A172 (cell line): ENCODE measurements at places on chromosomes 3 and 15. TPM values are rescaled to one million over a fixed set of nuclear protein-coding genes. Genes with fewer than 3 reads are reported as not detected.

The ZPLD1 gene
- total RNA-seq: not detected in 2 replicates

The SLC24A5 gene
- not detected in 2 replicates for total RNA-seq

The PLA2G4F gene
- total RNA-seq: not detected in 2 replicates

The RNF13 gene
- 38.0 and 49.5 TPM in 2 replicates for total RNA-seq

The CAPN3 gene
- 0.12 TPM in 1 of 2 replicates, not detected in the other for total RNA-seq

The DCLK3 gene
- not detected in 2 replicates for total RNA-seq

The ROPN1 gene
- total RNA-seq: 0.14 TPM in 1 of 2 replicates, not detected in the other

The CD200R1 gene
- total RNA-seq: 1.2 TPM in 1 of 2 replicates, not detected in the other

The LMLN gene
- 3.5 and 5.7 TPM in 2 replicates for total RNA-seq

The USP50 gene
- total RNA-seq: not detected in 2 replicates

The CAMKV gene
- not detected in 2 replicates for total RNA-seq

The TRAIP gene
- total RNA-seq: 12.8 and 16.1 TPM in 2 replicates

The GP9 gene
- not detected in 2 replicates for total RNA-seq

The SLC2A2 gene
- total RNA-seq: 0.07 TPM in 2 replicates

The ZDHHC23 gene
- total RNA-seq: 2.4 and 2.7 TPM in 2 replicates

The PLCB2 gene
- not detected in 2 replicates for total RNA-seq

The SKOR1 gene
- total RNA-seq: not detected in 2 replicates

The ADAMTSL3 gene
- not detected in 2 replicates for total RNA-seq

The KNSTRN gene
- total RNA-seq: 117 and 130 TPM in 2 replicates

The ZNF860 gene
- 2.3 and 3.2 TPM in 2 replicates for total RNA-seq

The CACNA2D3 gene
- 2.0 and 7.6 TPM in 2 replicates for total RNA-seq

The DAZL gene
- not detected in 2 replicates for total RNA-seq

The CXCR6 gene
- not detected in 2 replicates for total RNA-seq

The STXBP5L gene
- 0.17 and 0.36 TPM in 2 replicates for total RNA-seq

The NOP10 gene
- total RNA-seq: 341 and 382 TPM in 2 replicates

The MYL3 gene
- total RNA-seq: 0.57 and 1.3 TPM in 2 replicates

The RLBP1 gene
- not detected in 2 replicates for total RNA-seq

The PARL gene
- 45.8 and 65.7 TPM in 2 replicates for total RNA-seq

The INKA1 gene
- total RNA-seq: 2.8 and 6.4 TPM in 2 replicates

The PLSCR2 gene
- not detected in 2 replicates for total RNA-seq

The PIERCE2 gene
- 1.0 and 10.1 TPM in 2 replicates for total RNA-seq

The MASP1 gene
- total RNA-seq: not detected in 2 replicates

The GHRL gene
- total RNA-seq: not detected in 2 replicates
